ENCODE measurements at places on chromosomes 4 and X.
A peak's percentile ranks its signal among the peaks of the same experiment; 100 is the strongest.

DNA sequence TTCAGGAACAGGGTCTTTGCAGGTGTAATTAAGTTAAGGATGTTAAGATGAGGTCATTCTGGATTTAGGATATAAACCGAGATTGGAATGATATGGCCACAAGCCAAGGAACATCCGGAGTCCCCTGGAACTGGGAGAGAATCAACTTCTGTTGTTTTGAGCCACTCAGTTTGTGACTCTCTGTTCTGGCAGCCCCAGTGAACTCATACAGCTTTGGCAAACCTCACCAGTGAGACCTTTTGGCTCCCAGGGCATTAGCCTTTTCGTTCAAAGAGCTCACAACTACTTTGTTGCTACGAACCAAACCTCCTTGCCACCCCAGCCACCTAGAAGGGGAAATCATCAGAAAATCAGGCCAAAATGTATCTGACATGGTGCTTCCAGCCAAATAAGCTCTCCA is 80.4 kb downstream of the MTMR1 start:
- H3K4me3 ChIP-seq: no peak overlapping the region
- no peak overlapping the region for H3K27ac ChIP-seq
- H3K36me3 ChIP-seq: no peaks in the 10 kb centered on the region
- H3K27me3 ChIP-seq: peaks cover 3% of the 10 kb centered on the region
- no peaks in the 10 kb centered on the region for H3K4me1 ChIP-seq
- no peak for DNase-seq

DNA sequence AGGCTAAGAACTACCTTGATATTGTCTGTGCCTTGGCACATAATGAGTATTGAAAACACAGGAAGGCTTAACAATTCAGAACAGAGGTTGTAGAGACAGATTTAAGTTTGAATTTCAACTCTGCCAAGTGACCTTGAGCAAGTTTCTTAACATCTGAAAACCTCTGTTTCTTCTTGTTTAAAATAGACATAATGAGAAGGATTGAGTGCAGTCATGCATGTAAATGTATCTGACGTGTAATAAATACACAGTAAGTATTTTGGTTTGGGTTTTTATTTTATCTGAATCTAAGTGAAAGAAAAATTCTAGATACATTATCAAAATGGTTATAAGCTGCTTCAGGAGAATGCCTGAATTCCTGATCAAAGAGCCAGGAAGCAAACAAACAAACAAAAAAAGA is 111.9 kb downstream of the ANXA5 start:
- no peaks in the 10 kb centered on the region for H3K27me3 ChIP-seq
- H3K4me3 ChIP-seq: no peak overlapping the region
- peaks cover 4% of the 10 kb centered on the region for H3K4me1 ChIP-seq
- no peak overlapping the region for H3K27ac ChIP-seq

DNA sequence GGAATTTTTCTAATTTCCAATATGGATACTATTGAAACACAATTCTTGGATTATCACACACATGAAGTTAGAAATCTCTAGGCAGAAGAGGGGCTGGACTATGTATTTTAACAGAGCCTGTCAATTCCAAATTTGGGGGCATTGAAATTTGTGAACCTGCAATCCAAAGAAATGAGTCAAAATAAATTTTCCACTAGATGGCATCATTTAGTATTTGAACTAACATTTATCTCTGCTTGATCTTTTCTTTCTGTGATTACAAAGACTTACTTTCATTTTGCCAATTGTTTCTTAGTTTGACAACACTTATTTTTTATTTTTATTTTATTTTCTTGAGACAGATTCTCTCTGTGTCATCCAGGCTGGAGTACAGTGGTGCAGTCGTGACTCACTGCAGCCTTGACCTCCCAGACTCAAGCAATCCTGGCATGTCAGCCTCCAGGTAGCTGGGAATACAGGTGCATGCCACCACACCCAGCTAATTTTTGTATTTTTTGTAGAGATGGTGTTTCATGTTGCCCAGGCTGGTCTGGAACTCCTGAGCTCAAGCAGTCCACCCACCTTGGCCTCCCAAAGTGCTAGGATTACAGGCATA is 2.7 kb upstream of the PYURF start:
- H3K27ac ChIP-seq: no peak overlapping the region
- H3K4me3 ChIP-seq: no peak overlapping the region
- peaks cover 16% of the 10 kb centered on the region for H3K4me1 ChIP-seq
- H3K27me3 ChIP-seq: peaks cover 3% of the 10 kb centered on the region
- DNase-seq: no peak
- H3K36me3 ChIP-seq: no peaks in the 10 kb centered on the region

DNA sequence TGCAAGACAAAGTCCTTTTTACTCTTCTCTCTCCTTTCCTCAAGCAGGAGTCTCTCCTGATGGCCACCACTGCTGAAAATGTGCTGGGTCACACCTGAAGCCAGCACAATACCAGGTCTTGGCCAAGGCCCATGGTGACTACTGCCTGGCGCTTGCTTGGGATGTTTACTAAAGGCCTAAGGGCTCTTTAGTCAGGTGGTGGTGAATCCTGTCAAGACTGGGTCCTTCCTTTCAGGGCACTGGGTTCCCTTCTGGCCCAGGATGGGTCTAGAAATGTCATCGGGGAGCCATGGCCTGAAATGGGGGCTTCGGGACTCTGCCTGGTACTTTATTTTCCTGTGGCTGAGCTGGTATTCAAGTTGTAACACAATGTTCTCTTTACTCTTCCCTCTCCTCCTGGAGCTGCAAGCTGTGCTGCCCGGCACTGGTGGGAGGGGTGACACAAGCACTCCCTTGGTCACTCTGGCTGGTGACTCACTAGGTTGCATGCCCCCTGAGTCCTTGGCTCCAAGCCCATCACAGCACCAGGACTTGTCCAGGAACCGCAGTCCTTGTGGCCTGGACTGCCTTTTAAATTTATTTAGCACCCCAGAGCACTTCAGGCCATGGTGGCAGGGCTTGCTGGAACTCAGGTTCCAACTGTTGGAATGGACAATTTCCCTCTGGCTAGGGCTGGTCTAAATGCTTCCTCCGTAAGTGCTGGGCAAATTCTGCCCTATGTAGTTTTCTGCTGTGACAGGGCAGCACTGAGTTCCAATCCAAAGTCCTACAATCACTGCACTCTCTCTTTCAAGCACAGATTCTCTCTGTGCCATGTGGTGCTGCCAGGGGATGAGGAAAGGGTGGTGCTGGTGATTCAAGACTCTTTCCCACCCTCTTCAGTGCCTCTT is 11.3 kb downstream of the ARL13A start:
- H3K4me1 ChIP-seq: no peaks in the 10 kb centered on the region
- DNase-seq: no peak
- no peaks in the 10 kb centered on the region for H3K36me3 ChIP-seq
- H3K27ac ChIP-seq: no peak overlapping the region

- no peaks in the 10 kb centered on the region for H3K27me3 ChIP-seq
- no peak overlapping the region for H3K27ac ChIP-seq
- DNase-seq: no peak
- H3K4me1 ChIP-seq: no peaks in the 10 kb centered on the region
- no peaks in the 10 kb centered on the region for H3K36me3 ChIP-seq
Measured at GRCh38 chrX:14964500-14964899, 91.3 kb downstream of the MOSPD2 start.

GRCh38 chr4:16278178-16278577 is 51.9 kb upstream of the TAPT1 start:
- no peaks in the 10 kb centered on the region for H3K4me1 ChIP-seq
- no peak overlapping the region for H3K4me3 ChIP-seq
- no peak overlapping the region for H3K27ac ChIP-seq
- H3K27me3 ChIP-seq: no peaks in the 10 kb centered on the region
- no peak for DNase-seq

GRCh38 chr4:42412251-42412650 is 15.0 kb downstream of the SHISA3 start:
- H3K36me3 ChIP-seq: no peaks in the 10 kb centered on the region
- peaks cover 13% of the 10 kb centered on the region for H3K4me1 ChIP-seq
- H3K4me3 ChIP-seq: no peak overlapping the region
- no peak overlapping the region for H3K27ac ChIP-seq
- H3K27me3 ChIP-seq: peaks cover 5% of the 10 kb centered on the region

DNA sequence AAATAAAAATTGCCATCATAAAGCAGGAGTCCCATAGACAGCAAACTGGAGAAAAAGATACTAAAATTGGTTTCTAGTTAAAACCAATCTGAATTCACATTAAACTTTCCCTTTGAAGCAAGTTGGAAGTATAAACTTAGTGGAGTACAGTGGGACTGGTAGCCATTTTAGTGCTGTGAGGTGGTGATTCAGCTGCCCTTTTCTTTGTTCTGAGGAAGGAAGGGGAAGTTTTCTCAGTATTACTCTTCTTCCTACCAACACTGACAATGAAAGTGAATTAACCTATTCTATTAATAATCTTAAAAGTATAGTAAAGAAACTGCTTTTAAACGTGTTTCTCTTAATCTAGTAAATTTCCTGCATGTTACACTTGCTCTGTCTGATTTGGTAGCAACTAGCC is 36.7 kb downstream of the SLC9A6 start:
- H3K27me3 ChIP-seq: no peaks in the 10 kb centered on the region
- no peak overlapping the region for H3K4me3 ChIP-seq
- DNase-seq: no peak

- H3K36me3 ChIP-seq: no peaks in the 10 kb centered on the region
- no peak overlapping the region for H3K27ac ChIP-seq
- no peaks in the 10 kb centered on the region for H3K4me1 ChIP-seq
Measured at GRCh38 chrX:104432321-104432720, 133.7 kb upstream of the IL1RAPL2 start.

- peak overlapping the region; percentile 7 for H3K27ac ChIP-seq
- peaks cover 2% of the 10 kb centered on the region for H3K27me3 ChIP-seq
- H3K36me3 ChIP-seq: no peaks in the 10 kb centered on the region
- peaks cover 11% of the 10 kb centered on the region for H3K4me1 ChIP-seq
- no peak for DNase-seq
Measured at GRCh38 chr4:155615081-155615887, 51.4 kb upstream of the GUCY1A1 start.

DNA sequence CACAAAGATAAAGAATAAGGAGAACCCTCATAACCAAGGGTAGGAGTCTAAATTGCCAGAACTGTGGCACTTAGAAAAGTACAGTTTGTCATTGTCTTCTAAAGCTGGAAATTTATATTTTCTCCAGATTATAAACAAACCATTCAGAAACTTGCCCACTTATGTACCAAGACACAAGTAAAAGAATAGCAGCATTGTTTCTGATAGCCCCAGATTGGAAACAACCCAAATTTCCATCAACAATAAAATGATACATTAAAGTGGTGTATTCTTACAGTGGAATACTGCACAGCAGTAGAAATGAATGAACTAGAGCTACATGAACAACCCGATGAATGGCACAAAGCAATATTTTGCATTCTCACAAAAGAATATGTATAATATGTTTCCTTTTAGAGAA is 63.1 kb upstream of the PDHA1 start:
- H3K27ac ChIP-seq: no peak overlapping the region
- no peaks in the 10 kb centered on the region for H3K36me3 ChIP-seq
- no peak for DNase-seq
- H3K4me1 ChIP-seq: no peaks in the 10 kb centered on the region
- no peak overlapping the region for H3K4me3 ChIP-seq
- H3K27me3 ChIP-seq: no peaks in the 10 kb centered on the region

All from endothelial cell (in vitro differentiated cells).